ENCODE measurements at places on chromosomes 6 and 20.

GRCh38 chr6:24004062-24004461 lies 122.0 kb upstream of the NRSN1 start:
- DNase-seq = no peak

DNA sequence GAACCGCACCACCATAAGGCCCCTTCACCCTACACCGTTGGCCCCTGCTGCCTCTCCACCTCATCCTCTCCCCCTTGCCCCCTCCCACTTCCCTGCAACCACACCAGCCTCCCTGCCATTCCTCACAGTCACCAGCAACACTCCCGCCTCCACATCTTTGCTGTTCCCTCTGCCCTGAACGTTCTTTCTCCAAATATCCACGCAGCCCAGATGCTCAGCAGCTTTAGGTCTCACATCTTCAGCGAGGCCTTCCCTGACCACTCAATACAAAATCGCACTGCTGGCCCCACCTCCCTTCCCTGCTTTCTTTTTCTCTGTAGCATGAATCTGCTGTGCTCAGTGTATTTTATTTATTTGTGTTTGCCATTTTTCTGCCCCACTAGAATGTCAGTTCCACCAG lies 20.5 kb downstream of the ITPR3 start:
- DNase-seq = no peak

- no peak for DNase-seq
Observed at GRCh38 chr6:37554480-37554819, 54.8 kb upstream of the CCDC167 start.

GRCh38 chr6:32852844-32853540 lies 512 bp downstream of the TAP1 start:
- DNase-seq = peak; percentile 28

- DNase-seq = no peak
Observed at GRCh38 chr20:34172926-34173325, 60.9 kb upstream of the EIF2S2 start.

DNA sequence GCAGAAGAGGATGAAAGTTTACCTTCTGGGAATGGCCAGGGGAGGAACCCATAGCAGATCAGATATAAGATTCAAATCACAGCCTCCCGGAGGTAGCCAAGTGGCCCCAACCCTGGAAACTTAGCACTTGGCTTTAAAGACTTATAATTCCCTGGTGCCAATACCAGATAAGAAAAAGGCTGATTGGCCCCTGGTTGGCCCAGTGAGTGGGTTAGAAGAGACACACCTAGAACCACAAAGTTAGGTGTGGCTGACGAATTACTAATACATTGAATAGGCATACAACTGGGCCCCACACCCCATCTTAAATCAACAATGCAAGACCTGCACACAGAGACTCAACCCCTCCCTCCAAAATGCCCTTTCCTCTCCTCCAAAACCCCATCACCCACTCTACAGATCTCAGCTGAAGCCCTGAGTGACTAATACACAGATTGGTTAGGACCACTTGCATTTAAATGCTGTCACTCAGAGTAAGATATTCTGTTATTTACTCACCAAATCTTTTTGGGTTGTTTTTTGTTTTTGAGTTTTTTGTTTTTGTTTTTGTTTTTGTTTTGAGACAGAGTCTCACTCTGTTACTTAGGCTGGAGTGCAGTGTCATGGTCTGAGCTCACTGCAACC lies 315.4 kb upstream of the JARID2 start:
- no peak for DNase-seq

GRCh38 chr6:14074476-14075094 lies 43.0 kb upstream of the CD83 start:
- DNase-seq = no peak

DNA sequence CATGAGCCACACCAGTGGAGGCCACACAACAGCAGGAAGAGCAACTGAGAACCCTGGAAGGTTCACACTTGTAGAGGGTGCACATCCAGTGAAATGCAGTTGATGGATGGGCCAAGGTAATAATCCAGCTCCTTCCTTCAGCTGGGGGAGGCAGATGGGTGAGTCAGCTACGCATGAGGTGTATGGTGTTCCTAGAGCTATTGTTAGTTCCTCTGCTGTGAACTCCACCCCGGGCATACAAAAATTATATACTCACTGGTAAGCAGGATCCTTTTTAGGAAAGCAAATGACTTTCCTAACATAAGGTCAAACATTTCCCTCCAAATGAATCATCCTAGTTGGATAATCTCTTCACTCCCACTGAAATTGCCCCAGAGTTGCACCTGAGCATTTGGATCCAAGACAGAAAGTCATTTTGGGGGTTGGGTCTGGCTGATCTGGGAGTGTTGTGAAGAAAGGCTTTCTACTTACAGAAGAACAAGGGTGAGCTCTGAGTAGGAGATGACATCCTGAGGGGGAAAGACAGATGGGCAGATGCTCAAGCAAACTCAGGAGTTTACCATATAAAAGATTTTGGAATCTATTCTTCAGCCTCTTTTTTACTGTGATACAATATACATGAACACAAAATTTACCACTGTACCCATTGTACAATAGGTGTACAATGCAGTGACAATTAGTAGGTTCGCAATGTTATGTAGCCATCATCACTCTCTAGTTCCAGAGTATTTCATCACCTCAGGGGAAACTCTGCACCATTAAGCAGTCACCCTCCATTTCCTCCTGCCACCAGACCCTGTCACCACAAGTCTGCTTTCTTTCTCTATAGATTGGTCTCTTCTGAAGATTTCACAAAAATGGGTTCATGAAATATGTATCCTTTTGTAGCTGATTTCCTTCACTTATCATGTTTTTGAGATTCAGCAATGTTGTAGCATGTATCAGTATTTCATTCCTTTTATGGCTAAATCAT lies 11.1 kb downstream of the HLA-F start:
- DNase-seq = no peak

GRCh38 chr20:55533632-55534031 lies 471.7 kb downstream of the CBLN4 start:
- no peak for DNase-seq

- DNase-seq = no peak
Observed at GRCh38 chr20:40887105-40887504, 141.5 kb upstream of the TOP1 start.

DNA sequence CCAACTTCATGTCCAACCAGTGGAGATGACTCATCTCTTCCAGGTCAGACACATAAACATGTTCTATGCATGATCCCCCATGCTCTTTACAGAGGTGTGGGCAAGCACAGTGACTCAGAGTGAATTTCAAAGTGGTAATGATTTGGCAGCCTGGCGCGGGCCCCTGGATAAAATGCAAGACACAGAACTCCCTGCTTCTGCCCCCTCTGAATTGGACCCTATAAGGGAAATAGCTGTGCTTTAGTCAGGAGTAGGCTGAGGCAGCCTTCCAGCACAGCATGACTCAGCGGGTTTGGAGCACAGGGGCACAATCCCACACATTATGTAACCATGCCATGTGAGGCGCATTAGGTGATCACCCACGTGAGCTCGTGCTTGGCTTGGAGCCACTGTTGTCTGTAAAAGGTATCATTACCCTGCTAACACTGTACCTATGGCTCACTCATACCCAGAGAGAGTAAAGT lies 127.4 kb downstream of the C6orf118 start:
- DNase-seq = peak; percentile 27

Measured in kidney capillary endothelial cell (primary cell).